ENCODE measurements at places on chromosomes 6 and 20. TPM values are rescaled to one million over a fixed set of nuclear protein-coding genes. Genes with fewer than 3 reads are reported as not detected.

GPLD1 gene
- total RNA-seq: 43.0 TPM

TFAP2C gene
- total RNA-seq: 63.9 TPM

HLA-DMA gene
- 33.4 TPM for total RNA-seq

CRYBG1 gene
- total RNA-seq: 126 TPM

TRAPPC3L gene
- not detected for total RNA-seq

PRND gene
- not detected for total RNA-seq

UBE2V1 gene
- 50.8 TPM for total RNA-seq

TRIM40 gene
- total RNA-seq: not detected

CTCFL gene
- total RNA-seq: not detected

CUTA gene
- 156 TPM for total RNA-seq

SLC17A2 gene
- not detected for total RNA-seq

CLDN20 gene
- total RNA-seq: 0.34 TPM

SLC22A23 gene
- 43.0 TPM for total RNA-seq

TMEM244 gene
- not detected for total RNA-seq

AVP gene
- not detected for total RNA-seq

DEFB119 gene
- total RNA-seq: not detected

TRIM15 gene
- 1.1 TPM for total RNA-seq

ARMH2 gene
- total RNA-seq: not detected

PCSK2 gene
- 16.2 TPM for total RNA-seq

ESR1 gene
- 0.99 TPM for total RNA-seq

All from lower leg skin (tissue), 4 donors.